Activated naive CD4-positive, alpha-beta T cell (primary cell): ENCODE measurements at places on chromosomes 11 and 22.

DNA sequence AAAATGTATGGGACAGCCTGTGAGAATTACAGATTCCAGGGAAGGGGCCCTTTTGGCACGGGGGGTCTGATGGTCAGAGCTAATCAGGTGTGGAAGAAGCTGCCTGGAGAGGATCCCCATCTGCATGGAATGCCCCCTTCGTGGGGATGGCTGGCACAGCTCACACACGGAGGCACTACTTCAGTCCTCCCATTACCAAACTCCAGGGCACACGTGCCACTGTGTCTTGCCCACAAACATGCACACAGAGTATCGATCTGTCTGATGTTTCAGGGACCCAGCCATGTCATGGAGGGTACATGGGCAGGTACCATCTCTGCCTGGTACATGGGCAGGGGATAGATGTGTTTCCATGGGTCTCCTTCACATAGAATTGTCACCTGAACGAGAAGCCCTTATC lies 14.7 kb downstream of the KCNQ1OT1 start:
- no peak for DNase-seq

DNA sequence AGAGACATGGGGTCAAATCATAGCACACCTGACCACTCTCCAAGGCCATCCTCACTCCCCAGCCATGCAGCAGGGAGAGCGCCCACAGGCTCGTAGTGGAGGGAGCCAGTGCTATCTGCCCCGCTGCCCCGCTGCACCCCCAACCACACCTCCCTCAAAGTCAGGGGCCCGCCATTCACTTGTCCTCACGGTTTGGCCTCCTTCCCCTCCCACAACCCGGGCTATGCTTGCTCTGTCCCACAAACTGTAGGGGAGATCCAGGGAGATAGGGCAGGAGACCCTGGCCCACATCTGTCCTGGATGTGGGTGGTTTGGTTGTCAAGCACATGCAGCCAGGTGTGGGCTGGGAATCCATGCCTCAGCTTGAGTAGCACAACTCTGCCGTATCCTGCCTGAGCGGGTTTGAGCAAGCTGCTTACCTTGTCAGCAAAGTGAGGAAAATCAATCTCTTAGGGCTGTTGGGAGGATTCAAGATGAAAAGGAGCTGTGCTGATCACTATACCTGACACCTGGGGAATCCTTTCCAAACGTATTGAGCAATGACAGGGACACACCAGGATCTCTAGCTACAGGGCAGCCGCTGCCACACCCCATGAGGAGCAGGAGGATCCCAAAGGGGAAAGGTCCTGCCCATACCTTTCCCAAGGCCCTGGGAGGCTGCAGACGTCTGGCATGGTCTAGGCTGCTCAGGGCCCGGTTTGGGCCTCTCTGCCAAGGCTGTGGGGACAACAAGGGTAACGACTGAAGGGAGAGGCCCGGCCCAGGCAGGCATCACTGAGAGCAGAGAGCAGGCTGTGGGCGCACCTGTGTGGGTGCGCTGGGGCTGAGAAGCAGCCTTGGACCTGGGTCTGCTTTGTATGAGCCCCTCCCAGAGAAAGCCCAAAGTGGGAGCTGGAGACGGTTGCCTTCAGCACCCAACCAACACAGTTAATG lies 23.3 kb downstream of the KCNJ5 start:
- no peak for DNase-seq

DNA sequence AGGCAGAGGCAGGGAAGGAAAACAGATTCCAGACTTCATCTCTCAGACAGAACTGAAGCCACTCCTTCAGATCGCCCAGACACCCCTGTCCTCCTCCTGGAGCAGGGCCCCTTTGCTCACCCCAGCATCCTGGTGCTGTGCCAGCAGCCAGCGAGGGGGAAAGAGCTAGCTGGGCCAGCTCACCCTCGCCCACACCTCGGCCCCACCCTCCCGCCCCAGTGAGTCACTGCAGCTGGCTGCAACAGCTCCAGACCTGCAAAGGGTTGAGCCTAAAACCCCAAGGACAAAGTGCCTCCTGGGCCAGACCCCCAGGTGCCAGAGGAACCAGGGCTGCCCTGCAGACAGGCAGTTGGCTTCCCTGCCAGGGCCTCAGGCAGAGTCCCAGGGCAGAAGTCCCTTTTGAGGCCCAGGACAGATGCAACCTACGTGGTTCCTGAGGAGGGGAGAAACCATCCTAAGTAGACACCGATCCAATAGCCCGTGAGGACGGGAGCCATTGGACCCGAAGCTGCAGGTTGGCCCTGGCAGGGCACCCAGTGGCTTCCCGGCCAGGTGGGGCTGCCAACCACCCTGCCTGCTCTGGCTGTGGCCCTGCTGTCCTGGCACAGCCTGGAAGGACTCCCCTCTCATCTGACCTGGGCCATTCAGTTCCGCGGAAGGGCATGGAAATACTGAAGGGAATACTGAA lies 7.2 kb downstream of the AHNAK start:
- no peak for DNase-seq

GRCh38 chr11:4194889-4195288 lies 100.3 kb downstream of the RRM1 start:
- DNase-seq: no peak

DNA sequence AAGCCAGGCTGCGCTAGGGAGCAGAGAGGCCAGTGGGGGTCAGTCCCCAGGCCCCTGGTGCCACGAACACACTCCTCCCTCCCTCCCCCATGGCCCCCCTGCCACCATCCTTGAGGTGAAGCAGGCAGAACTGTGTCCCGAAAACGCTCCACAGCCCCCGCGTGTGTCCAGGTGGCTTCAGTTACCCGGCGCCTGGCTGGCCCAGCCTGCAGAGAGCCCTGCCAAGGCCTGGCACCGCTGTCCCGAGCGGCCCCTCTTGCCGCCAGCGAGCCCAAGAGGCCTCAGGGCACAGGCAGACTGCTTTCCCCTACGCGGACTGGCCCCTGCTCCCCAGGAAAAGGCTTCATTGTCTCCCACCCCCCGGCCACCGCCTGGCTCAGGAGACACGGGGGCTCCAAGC lies 27.7 kb downstream of the CDKN1C start:
- no peak for DNase-seq
